Cortex of kidney (tissue), 1 donor: ENCODE measurements at places on chromosomes 7 and 10.

GRCh38 chr7:42493436-42494198 is 256.6 kb upstream of the GLI3 start:
- DNase-seq = no peak

GRCh38 chr10:100709146-100710082 is 36.0 kb upstream of the PAX2 start:
- DNase-seq = no peak

GRCh38 chr7:108284349-108285002 is 154.3 kb upstream of the LAMB4 start:
- DNase-seq = no peak

DNA sequence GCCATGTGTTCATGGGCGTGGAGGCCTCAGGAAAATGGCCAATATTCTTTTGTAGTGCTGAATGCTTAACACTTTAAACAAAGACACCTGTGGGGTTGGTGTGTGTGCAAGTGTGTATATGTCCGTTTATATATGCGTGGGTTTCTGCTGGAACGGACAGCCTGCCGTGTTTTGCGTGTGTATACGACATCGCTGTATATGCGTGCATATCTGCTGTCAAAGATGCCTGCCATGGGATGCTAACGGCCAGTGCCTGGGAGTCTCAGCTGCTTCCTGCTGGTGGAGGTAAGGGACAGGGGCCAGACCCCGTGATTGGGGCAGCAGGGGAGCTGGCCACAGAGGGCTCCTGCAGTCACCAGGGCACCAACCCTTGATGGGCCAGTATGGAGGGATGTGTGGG is 216.3 kb upstream of the SHH start:
- no peak for DNase-seq

DNA sequence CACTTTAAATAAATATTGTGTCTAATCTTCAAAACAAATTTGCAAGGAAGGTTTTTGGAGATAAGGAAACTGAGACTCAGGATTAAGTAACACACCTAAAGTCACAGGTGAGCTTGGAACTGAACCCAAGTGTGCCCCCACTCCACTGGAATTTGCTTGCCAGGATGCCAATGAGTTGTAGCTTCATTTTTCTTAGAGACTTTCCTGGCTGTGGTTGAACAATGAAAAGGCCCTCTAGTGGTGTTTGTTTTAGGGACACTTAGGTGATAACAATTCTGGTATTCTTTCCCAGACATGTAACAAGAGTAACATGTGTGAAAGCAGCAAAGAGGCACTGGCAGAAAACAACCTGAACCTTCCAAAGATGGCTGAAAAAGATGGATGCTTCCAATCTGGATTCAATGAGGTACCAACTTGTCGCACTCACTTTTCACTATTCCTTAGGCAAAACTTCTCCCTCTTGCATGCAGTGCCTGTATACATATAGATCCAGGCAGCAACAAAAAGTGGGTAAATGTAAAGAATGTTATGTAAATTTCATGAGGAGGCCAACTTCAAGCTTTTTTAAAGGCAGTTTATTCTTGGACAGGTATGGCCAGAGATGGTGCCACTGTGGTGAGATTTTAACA is 1.5 kb downstream of the IL6 start:
- no peak for DNase-seq

DNA sequence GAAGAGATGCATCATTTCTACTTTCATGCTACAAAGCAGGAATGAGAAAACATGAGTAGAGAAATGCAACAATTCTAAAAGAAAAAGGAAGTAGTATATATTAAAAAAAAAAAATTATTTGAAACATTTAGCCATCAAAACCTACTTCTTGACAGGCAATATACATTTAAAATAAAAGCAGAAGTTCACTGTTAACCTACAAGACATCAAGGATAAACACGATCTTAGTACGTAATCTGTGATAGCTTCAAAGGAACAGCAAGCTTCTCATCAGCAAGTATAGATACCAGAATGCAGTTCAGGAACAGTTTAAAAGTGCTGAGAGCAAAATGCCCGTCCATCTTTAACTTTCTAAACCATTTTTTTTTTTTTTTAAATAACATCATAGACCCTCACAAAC is 36.9 kb downstream of the MALSU1 start:
- DNase-seq = no peak

DNA sequence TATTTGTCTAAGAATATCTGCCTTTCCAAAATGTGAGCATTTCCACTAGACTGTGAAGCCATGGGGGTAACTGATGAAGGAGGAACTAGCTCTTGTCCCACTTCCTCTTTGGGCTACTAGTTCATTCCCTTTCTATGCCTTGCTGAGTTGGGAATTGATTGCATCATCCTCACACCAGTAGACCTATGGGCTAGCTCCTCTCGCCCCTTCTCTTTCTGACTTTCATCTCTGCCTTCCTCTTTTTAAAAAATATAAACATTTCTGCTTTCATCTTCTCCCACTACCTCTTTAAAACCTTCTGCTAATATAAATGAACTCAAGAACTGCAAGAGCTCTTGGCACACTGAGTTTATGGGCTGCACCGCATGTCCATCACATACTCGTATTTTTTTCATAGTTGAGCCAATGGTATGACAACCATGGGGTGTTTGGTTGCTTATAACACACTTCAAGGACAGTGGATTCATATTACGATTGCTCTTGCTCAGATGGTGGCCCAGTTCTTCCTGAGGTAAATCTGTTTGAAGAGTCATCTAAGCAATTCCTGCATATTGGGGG is 182.0 kb downstream of the REEP3 start:
- DNase-seq = no peak

- no peak for DNase-seq
Observed at GRCh38 chr10:73809061-73809818, 2.2 kb downstream of the NDST2 start.

- no peak for DNase-seq
Observed at GRCh38 chr10:109988212-109988596, 19.6 kb upstream of the ADD3 start.

DNA sequence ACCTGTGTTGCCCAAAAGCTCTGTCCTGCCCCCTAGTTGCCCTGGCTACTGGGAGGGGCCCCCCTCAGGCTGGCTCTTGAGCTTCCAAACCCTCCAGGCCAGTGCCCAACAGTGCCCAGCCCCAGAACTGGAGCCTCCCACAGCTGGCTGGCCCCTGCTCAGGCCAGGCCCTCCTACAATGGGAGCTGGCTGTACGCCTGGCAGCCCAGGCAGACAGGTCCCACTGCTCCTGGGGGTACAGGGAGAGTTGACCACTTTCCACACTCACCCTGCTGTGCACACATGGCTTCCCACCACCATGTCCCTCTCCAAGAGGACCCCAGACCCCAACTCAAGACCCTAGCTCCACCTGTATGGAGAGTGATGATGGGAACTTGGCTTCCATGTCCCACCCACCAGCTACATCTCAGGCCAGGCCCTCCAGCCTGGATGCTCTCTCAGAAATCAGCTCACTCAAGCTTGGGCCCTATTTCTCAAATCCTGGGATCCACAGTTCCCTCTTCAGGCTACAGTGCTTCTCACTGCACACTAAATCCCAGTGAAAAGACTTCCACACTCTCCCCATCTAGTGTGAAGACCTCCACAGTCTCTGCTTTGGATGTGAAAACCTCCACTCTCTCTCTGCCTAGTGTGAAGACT is 92.6 kb downstream of the OAT start:
- DNase-seq = no peak

DNA sequence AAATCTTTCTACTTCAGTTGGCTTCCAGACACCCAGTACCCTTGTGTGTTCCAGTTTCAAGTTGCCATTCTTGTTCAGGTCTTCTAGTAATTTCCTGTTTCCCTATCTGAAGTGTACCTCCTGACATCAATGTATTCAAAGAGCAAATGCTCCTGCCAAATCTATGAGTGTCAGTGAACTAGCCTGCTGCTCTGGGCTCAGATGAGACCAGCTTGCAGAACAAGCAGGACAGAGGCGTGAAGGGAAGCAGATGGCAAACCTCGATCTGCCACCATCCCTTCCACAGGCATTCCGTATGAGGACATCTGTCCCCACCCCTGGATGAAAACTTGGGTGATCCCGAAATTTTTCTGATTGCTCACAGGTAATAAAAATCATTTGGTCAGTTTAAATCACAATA is 4.4 kb upstream of the MPP7 start:
- no peak for DNase-seq

GRCh38 chr10:127029061-127029460 is 123.8 kb downstream of the DOCK1 start:
- DNase-seq = no peak

- no peak for DNase-seq
Observed at GRCh38 chr10:114437473-114438292, 33.4 kb upstream of the AFAP1L2 start.
